ENCODE measurements at places on chromosomes 16 and 17.

GRCh38 chr16:57732714-57733113 is 2.9 kb upstream of the KATNB1 start:
- DNase-seq: no peak

- DNase-seq: no peak
These were observed 21.2 kb downstream of the SYCE1L start for GRCh38 chr16:77220427-77220826.

- no peak for DNase-seq
These were observed 19.0 kb downstream of the ACOX1 start for GRCh38 chr17:75959839-75960511.

GRCh38 chr17:8649157-8650118 is 18.9 kb upstream of the MYH10 start:
- no peak for DNase-seq

DNA sequence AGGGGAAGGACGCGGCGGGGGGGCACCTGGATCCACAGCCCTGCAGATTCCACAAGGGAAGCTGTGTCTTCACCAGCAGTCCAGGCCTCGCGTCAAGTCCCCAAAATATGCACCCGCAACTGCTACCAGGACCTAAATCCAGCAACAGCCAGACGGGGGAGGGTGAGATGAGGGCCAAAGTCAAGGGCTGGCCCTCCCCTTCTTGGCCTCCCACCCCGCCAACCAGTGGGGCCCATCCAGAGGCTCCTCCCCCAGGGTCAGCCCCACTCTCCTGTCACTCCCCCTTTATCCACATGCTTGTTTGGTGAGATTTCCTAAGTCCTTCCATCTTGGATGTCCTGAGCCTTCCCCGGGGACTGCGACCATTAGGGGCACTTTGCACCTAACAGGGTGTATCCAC is 138.7 kb downstream of the ENGASE start:
- DNase-seq: no peak

GRCh38 chr16:59205403-59205802 is 471.3 kb upstream of the GOT2 start:
- no peak for DNase-seq

DNA sequence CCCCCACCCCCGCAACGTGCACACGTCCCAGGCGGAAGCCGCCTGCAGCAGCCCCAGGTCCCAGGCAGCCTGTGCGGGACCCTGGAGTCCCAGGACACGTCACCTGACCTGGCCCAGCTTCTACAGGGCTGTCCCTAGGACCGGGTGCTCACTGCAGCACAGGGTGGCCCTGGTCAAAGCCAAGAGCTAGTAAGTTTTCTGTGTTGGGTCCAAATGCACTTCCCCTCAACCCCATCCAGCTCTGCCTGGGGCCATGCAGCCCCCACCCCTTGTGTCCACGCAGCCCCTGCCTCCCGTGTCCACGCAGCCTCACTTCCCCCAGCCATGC is 22.1 kb upstream of the PVALEF start:
- DNase-seq: no peak

GRCh38 chr17:76193591-76193990 is 46.7 kb downstream of the RNF157 start:
- no peak for DNase-seq

DNA sequence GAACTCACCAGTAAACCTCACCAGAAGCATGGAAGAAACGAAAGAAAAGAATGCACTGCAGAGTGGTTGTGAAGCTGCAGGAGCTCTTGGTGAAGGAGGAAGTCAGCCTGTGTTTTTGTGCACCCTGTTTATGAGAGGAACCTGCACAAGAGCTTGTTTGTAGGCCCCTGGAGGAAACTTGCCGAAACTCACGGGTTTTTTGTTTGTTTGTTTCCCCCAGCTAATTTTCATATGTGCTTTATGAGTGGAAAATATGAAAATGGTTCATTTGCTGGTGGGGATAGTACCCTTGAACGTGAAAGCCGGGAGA is 222.7 kb downstream of the C16orf95 start:
- no peak for DNase-seq

- no peak for DNase-seq
These were observed 7.9 kb downstream of the HERPUD1 start for GRCh38 chr16:56939801-56940200.

DNA sequence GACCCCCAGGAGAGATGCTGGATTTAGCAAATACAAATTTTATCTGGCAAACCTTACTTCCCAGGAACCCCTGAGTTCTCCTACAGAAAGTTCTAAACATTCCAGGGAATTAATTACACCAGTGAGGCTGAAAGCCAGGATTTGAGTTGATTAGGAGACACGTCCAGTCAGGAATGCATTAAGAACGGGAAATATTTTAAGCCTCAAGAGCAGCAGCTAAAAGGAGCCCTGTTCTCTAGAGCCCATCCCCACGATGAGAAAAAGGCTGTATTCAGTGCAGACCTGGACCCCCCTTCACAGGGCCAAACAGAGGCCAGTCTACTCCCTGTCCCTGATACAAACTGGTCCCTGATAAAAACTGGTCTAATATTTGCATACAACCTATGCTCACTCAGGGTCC is 55.0 kb downstream of the VAT1L start:
- no peak for DNase-seq

GRCh38 chr17:78694805-78695531 is 87.1 kb downstream of the CYTH1 start:
- DNase-seq: no peak

DNA sequence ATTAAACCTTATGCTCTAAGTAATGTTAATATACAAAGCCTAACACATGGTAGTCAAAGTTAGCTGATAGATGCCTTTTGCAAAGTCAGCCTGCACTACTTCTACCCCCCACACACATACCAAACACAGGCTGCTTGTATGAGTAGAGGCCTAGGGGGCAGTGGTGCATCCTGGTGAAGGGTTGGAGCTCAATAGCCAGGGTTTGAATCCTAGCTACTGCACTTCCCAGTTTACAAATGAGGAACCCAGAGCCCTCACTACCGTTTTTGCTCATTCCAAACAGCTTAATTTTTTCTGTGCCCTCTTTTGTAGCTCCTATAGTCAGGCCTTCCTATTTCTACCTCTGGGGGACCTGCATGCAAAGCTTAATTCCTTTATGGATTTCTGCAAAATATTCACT is 18.9 kb upstream of the HYDIN start:
- DNase-seq: no peak

GRCh38 chr17:17677299-17678040 is 3.8 kb upstream of the RAI1 start:
- DNase-seq: no peak

- no peak for DNase-seq
These were observed 98.4 kb downstream of the BMERB1 start for GRCh38 chr16:15532825-15533224.

DNA sequence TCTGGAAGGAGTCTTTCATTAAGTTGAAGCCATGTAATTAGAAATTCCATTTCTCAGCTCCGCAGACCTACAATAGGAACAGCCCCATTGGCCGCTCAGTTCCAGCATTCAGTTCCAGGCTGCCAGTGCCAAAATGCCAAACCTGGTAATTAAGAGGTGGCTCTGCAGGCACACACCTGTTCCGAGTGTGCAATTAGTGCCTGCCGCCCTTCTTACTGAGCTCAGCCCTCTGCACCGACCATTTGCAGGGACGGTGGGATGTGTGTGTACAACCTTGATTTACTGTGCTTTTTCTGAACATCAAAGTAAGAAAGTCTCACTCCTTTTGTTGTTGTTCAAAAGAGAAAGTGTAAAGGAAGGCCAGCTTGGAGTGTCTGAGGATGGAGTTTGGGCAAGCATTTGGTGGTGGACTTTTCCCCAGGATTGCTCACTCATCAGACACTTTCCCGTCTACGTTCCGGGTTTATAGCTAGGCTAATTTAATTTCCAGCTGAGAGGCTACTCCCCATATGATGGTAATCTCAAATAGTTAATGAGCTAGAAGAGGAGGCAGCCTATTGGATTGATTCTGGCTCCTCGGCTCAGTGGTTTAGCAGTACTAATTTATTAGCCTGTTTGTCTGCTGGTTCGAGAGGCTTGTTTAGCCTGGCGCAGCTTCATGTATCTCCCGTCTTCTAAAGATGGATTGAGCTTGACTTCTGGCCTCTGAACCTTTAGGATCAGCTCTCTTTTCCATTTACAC is 20.0 kb downstream of the HS3ST3B1 start:
- DNase-seq: peak; percentile 42

- DNase-seq: no peak
These were observed 52.7 kb upstream of the KSR1 start for GRCh38 chr17:27403480-27404005.

- no peak for DNase-seq
These were observed 5.6 kb upstream of the CARD14 start for GRCh38 chr17:80164185-80164584.

DNA sequence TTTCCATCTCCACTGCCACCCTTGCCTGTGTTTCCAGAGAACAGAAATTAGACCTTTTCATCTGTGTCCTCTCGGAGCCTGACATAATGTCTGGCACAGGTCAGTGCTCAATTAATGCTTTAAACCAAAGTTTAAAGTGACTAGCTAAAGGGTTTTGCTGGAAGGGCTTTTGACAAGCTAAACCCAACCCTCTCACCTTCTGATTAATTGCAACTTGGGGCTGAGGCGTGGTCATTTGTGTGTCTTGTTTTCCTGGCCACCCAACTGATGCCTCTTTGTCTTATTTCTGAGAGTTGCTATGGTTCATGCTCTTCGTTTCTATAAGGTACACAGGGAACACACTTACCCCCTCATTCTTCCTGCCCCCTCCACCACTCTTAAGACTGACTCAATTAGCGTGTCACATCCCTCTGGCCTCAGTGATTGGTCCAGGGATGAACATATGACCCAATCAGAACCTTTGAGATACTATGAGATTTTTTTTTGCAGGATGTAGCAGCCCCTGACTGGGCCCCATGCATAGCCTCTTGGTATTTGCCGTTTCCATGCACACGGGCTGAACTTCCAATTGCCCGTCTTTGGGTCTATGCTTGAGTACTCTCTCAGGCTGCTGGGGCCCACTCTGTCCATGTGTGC is 15.8 kb upstream of the BRD7 start:
- no peak for DNase-seq

GRCh38 chr17:81991684-81992305 is 14.4 kb downstream of the ASPSCR1 start:
- peak; percentile 79 for DNase-seq

- DNase-seq: no peak
These were observed 472.1 kb downstream of the SOX9 start for GRCh38 chr17:72592967-72593325.

- no peak for DNase-seq
These were observed 445.7 kb downstream of the UTP18 start for GRCh38 chr17:51706093-51706492.

- no peak for DNase-seq
These were observed 3.3 kb upstream of the STH start for GRCh38 chr17:45995627-45996270.

- DNase-seq: peak; percentile 58
These were observed 85.2 kb downstream of the FTO start for GRCh38 chr16:53789137-53789536.

- no peak for DNase-seq
These were observed 266.0 kb downstream of the NTN1 start for GRCh38 chr17:9287306-9287705.

GRCh38 chr17:19502517-19502916 is 31.1 kb upstream of the SLC47A1 start:
- no peak for DNase-seq

DNA sequence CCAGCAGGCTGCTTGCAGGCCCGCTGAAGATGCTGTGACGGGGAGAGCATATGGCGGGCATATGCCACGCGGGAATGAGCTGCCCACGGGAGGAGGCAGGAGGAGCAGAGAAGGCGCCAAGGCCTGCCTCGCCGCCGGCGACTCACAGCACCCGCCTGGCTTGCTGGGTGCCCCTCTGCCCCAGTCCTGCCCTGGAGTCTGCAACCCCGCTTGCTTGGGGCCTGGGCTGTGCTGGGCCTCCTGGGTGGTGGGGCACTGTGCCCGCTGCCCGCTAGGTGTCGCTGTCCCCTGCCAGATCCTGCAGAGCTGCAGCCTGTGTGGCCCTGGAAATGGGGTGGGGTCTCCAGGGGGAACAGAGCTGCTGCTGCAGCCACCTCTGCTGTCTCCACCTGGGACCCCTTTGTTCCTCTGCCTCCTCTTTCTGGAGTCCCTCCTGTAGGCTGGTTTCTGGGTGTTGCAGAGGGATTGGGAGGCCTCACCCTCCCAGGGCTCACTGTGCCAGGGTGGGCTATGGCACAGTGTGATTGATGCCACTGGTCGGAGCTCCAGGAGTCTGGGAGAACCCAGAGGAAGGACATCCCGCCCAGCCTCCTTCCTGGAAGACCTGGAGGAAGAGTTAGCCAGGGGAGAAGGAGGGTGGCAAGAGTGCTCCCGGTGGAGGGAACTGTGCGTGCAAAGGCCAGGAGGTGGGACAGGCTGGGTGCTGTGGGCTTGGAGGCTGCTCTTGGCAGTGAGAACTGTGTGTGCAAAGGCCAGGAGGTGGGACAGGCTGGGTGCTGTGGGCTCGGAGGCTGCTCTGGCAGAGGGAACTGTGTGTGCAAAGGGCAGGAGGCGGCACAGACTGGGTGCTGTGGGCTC is 141.0 kb upstream of the CIBAR2 start:
- DNase-seq: no peak

- DNase-seq: no peak
These were observed 3.3 kb downstream of the DOK4 start for GRCh38 chr16:57482845-57483545.

DNA sequence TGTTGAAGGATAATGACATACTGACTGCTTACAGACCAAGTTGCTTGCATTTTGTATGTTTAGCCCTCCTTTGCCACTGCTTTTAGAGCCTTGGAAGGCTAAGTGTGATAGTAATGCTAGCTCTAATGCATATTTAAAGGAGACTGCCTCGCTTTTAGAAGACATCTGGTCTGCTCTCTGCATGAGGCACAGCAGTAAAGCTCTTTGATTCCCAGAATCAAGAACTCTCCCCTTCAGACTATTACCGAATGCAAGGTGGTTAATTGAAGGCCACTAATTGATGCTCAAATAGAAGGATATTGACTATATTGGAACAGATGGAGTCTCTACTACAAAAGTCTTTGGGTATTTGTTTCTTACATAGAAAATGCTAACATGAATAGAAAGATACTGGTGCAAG is 19.1 kb downstream of the CAPNS2 start:
- DNase-seq: no peak

GRCh38 chr17:49552070-49552751 is 23.5 kb upstream of the NXPH3 start:
- peak; percentile 64 for DNase-seq

GRCh38 chr17:77793146-77793970 is 165.1 kb upstream of the TNRC6C start:
- peak; percentile 61 for DNase-seq

- DNase-seq: no peak
These were observed 3.7 kb downstream of the GUCY2D start for GRCh38 chr17:8005967-8006730.

DNA sequence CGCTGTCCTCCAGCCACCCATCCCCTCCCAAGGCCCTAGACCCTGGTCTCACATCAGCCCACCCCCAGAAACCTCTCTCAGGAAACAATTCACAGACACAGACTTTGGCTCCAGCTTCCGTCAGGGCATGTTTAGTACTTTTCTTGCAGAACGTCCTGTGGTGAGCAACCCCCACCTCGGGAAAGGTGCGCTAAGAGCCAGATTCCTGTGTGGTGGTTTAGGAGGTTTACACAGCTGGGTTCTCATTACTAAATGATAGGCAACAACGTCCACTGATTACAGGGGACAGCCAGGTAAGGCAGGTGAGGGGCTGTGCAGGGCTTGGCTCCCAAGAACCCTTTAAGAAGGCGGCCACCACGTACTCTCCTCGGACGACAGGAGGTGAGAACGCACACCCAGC is 29.3 kb downstream of the KIFC3 start:
- no peak for DNase-seq
